NCI-H69 (cell line): ENCODE measurements at places on chromosomes 7 and 10.

DNA sequence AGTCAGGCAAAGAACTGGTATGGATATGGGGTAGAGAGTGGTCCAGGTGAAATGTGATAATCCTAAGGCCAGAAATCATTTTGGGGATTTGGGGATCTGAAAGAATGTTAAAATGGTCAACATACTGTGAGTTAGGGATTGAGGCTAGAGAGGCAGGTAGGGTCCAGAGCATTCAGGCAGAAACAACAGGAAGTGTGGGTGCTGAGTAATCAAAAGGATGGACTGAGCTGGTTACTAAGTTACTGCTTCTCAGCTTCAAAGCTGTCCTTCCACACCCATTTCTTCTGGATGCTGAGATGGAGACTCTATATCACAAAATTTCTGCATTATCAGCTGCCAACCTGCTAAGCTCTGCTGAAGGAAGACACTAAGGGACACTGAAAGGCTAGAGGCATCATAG is 30.6 kb upstream of the PRKCQ start:
- DNase-seq = no peak

DNA sequence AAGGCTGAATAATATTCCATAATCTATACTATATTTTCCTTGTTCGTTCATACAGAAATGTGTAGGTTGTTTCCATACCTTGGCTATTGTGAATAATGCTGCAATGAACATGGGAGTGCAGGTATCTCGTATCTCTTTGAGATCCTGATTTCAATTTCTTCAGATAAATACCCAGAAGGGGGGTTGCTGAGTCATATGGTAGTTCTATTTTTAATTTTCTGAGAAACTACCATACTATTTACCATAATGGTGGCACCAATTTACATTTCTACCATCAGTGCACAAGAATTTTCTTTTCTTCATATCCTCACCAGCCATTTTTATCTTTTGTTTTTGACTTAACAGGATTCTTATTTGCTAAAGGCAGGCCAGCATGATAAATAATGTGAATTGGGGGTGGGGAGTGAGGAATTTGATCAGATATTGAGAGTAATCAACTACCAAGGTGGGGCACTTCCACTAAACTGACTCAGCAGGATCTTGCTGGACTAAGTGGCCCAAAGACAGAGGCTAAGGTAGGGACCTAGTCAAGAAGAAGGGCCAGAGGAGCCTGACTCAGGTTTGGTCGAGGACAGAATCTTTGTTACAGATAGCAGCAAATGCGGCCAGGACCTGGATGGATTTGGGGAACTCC is 21.5 kb upstream of the CCSER2 start:
- no peak for DNase-seq

DNA sequence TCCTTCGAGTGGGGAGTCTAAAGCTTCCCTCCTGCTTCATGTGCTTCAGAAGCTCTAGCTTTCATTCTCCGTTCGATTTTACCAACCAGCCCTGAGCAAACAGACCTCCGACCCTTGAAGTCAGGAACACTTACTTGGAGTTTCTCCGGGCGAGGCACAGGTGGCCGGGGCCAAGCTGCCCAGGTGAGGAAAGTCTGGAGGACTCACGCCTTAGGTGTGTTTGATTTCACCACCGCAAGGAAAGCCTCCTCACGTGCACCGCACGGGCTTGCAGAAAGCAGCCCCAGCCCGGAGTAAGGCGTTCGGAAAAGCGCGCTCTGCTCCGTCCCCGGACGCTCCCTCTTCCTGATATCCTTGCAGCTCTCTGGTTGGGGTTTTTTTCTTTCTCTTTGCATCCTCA is 30.1 kb upstream of the CNPY1 start:
- no peak for DNase-seq

GRCh38 chr7:73931502-73931901 is 70.5 kb downstream of the TMEM270 start:
- DNase-seq = no peak

GRCh38 chr7:101816595-101817470 is 593 bp upstream of the CUX1 start:
- peak; percentile 77 for DNase-seq

- DNase-seq = no peak
These were observed 112.8 kb upstream of the RAB18 start for GRCh38 chr10:27391325-27391724.

DNA sequence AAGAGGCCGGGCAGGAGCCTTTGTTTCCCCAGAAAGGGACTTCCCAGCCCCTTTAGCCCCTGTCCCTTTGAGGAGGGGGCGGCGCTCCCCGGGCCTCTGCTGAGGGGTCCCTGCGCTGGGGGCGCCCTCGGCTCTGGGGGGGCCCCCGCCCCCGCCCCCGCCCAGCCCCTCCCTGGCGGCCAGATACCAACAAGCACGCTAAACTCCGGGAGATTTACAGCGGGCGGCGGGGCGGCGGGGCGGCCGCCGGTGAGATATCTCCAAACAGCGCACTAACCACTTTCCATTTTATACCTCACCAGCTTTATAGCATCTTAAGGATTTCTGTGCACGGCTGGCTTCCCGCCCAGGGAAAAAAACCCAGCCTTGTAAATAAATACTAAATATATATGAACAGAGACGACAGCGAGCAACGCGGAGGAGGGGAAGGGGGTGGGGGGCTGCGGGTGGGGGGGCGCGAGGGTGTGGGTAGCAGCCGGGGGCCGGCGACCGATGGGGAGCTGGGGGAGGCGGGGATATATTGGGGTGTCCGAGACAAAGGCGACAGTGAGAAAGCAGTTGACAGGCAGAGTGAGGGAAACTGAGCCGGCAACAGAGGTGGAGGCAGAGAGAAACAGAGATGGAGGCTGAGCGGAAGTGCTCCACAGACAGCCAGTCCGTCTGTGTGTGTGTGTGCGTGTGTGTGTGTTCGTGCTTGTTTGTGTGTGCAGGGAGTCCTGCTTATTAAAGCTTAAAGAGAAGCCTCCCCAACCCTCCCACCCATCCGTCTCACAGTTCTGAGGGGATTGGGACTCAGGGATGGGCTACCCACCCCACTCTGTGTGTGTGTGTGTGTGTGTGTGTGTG is 85.8 kb downstream of the HIF1AN start:
- DNase-seq = peak; percentile 3

DNA sequence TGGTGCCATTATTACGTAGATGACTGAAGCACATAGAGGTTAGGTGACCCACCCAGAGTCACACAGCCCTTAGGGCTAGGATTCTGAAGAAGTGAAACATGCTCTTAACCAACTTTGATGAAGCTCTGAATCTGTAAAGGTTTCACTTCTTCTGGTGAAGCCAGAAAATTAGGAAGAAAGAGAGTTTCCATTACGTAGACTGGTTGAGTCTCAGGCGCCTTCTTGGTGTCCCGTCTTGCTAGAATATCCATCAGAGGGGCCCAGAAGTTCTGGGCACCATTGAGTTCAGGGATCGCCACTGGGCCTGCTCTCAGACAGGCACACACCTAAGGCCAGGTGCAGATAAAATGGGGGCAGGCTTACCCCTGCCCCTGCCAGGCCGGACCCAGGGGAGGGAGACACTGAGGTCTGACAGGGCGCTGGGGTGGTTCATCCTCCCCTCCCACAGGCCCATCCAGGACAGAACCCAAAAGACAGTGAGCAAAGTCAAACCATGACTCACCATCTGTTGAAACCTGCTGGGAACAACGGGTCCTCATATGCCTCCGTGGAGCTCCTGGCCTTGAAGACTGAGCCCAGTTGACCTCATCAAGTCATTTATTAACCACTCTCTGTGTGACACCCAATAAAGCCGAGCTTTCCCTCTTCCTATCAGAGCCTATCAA is 33.2 kb downstream of the DRGX start:
- no peak for DNase-seq

DNA sequence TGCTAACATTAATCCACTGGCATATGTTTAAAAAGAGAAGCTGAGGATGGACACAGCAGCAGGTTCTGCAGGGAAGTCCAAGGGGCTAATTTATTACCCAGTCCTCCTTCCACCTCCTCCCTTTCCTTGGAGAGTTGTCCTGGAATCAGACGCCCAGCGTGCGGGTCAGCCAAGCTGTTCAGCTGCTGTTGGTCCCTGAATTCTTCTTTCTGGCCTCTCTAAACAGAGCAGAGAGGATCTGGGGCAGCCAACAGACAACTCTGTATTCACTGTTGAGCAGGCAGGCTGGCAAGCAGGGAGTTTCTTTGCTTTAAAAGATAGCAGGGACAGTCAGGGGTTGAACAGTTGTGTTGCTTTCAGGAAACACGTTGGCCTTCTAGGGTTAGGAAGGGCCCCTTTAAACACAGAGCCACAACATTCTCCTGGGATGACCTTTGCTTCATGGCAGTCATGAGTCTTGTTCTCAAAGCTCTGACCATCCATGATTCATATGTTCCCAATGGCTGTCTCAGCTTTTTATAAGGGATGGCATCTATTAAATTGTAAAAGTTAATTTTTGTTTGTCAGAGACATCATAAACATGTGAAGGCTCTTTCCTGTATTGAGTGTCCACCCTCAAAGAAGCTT is 217.0 kb downstream of the CREB5 start:
- no peak for DNase-seq

- DNase-seq = no peak
These were observed 137.0 kb downstream of the ADCY1 start for GRCh38 chr7:45711161-45711490.

GRCh38 chr7:72182036-72182435 is 230.1 kb downstream of the CALN1 start:
- no peak for DNase-seq

GRCh38 chr10:21265622-21266021 is 259.9 kb downstream of the SKIDA1 start:
- DNase-seq = peak; percentile 2

GRCh38 chr10:23585186-23585585 is 146.3 kb downstream of the OTUD1 start:
- DNase-seq = no peak

DNA sequence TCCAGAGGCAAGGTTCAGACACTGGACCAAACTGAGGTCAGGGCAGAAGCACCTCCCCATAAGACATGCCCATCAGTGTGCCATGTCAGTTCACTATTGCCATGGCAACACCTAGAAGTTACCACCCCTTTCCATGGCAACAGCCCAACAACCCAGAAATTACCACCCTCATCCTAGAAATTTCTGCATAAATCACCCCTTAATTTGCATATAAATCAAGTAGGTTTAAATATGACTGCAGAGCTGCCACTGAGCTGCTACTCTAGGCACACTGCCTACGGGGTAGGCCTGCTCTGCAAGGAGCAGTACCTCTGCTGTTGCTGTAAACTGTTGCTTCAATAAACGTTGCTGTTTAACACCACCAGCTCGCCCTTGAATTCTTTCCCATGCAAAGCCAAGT is 12.7 kb downstream of the STEAP2 start:
- no peak for DNase-seq

- no peak for DNase-seq
These were observed 28.7 kb downstream of the TBXAS1 start for GRCh38 chr7:139857791-139858190.

DNA sequence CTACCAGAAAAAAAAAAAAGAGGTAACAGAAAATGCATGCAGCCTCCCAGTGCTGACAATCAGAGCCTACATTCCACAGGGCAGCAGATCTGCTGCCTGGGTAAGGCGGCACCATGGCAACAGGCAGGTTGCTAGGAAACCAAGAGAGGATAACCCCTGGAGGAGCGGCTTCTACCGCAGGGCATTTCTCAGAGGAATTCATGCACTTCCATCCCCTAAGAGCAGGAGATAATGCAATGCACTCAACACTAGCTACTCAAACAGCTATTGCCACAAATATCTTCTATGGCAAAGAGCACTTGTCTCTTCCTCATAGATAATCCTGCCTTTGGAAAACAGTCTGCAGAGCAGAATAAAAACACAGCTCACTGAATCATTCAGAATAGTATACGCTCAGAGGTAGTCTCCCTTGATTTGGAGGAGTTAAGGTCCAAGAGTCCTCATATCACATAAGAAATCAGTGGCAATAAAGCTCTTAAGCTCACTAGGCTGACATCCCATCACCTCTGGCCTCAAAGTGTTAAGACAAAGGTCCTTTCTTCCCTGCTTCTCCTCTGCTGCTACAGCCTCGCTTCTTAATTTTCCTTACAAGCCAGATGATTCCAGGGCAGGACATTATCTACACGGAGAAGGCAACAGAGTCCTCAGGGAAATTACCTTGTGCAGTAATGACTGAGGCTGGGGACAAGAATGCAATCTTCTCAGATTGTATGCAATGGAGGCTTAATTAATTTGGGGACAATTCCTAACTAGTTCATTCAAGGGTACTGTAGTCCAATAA is 10.7 kb downstream of the PSAP start:
- DNase-seq = peak; percentile 87

DNA sequence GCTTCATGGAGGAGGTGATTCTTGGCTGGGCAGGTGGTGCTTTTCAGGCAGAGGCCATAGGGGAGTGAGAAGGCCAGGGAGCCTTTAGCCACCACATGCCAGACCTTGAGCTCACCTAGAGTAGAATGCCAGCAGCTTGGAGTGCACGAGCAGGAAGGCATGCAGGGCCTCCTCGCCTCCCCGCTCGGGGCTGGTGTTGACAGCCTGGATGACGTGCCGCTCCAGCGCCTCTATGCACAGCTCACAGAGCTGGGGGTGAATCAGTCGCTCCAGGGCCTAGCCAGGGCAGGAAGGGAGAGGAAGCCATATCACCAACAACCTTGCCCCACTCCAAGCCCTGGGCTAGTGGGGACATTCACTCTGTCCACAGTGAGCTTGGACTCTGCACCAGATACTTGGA is 15.7 kb downstream of the HPS1 start:
- DNase-seq = no peak

- DNase-seq = no peak
These were observed 101.5 kb downstream of the RNF216 start for GRCh38 chr7:5679813-5680473.

DNA sequence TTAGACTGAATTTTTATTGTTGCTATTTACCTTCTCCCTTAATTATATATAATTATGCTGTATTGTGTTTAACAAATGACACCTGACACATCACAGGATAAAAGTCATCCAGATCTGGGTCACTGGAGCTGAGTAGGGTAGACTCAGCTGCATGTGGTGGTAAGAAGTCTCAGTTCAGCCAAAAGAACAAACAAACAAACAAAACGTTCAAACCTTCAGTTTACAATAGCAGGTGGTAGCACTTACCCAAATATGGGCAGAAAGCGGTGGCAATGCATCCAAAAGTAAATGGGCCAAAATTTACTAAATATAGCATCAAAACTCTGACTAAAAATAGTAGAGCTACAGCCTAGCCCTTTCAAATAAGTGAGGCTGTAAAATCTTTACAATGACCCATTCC is 42.2 kb downstream of the ZWINT start:
- DNase-seq = peak; percentile 88

DNA sequence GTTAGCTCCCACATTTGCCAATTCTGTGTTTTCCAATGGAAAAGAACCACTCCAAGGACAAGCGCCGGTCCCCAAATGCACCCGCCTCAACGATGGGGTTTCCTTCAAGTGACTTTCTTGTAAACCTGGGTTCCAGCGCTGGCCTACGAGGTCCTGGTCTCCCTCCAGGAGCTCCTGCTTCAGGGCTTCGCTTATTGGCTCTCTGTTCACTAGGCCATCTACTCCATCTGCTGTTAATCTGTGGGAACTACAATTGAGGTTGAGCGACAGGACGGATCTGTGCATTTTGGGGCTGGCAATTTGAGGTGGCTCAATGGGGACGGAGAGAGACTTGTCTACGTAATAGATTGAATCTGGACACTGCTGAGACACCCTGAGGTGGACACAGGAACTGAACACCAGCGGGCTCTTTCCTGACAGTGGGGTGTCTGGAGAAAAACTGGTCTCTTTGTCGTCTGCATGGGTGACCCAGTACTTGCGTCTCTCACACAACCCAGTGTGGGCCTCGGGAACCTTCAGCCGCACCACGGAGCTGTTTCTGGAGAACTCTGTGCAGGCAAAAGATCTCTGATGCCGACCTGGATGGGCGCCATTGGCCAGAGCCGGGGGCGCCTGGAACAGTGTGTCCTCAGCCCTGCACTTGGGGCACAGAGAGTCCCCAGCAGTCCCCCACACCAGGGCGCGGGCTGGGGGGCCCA is 115.9 kb upstream of the ADAM12 start:
- peak; percentile 44 for DNase-seq
